Fibroblast of the aortic adventitia (primary cell): ENCODE measurements at places on chromosomes 3 and 15.

DNA sequence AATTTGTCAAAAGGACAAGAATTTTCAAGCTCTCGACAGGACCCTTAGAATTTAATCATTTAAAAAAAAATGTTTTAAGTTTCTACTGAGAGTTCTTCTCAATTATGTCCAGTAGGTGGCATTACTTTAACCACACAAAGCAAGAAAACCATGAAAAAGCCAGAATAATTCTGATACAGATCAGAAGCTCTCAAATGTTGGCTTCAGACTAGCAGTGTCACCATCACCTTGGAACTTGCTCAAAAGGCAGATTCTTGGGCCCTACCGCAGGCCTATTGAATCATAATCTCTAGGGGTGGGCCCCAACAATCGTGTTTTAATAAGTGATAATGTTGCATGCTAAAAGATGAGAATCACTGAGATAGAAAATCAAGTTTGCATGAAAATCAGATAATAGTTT is 99.5 kb upstream of the KCNMB2 start:
- DNase-seq = peak; percentile 83

GRCh38 chr15:99168601-99169580 is 64.0 kb downstream of the SYNM start:
- no peak for DNase-seq

DNA sequence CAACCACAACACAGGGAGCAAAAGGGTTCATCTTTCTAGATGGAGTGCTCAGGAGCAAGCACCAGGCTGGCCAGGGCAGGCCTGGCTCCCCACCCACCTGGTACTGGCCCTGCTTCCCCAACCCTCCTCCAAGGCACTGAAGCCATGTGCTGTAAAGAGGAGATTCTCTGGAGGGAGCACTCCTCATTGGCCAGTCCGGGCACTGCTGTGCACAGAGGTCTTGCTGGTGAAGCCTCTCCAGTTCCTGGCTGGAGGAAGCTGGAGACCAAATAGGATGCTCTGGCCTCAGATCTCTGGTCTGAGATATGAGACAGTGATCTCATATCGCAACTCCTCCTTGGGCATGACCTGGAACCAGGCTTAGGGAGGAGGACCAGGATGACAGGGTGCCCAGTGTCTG is 7.7 kb upstream of the SEMA3F start:
- DNase-seq = no peak

- DNase-seq = peak; percentile 88
These were observed 62.4 kb upstream of the P3H2 start for GRCh38 chr3:190183121-190183520.

- DNase-seq = peak; percentile 59
These were observed 286.4 kb downstream of the ZIC4 start for GRCh38 chr3:147119989-147120388.

GRCh38 chr3:53650424-53650823 is 156.0 kb downstream of the CACNA1D start:
- DNase-seq = no peak

DNA sequence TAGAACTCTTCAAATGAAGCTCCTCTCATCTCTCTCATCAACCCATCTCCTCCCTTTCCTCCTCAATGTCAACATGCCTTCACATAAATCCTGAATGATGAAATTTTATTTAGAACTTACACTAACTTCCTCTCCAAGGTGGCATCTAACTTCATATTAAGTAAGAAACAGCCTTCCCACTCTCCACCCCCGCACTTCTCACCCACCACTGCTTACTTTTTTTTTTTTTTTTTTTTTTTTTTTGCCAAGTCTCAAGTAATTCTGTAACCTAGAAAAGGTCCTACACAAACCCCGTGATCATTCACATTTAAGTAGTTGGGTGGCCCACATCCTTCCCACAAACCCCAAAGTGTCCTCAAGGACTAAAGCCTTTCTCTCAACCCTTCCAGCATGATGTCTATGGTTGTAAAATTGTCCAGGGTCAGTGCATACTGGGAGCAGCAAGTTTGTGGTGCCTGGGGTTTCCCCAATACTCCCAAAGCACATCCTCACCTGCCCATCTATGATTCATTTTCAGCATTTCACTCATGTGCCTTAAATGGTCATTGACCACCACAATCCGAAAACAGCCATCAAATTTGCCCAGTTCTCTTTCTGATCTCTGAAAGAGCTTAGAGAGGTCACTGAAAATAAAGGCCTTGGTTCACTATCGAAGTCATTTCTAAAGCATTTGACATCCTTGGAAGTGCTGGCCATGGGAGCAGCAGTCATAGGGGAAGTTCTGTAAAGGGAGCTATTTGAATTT is 47.2 kb downstream of the CD86 start:
- no peak for DNase-seq

- no peak for DNase-seq
These were observed 521.7 kb downstream of the SOX2 start for GRCh38 chr3:182233405-182233804.

- no peak for DNase-seq
These were observed 50.2 kb downstream of the RBMS3 start for GRCh38 chr3:29331035-29331434.

DNA sequence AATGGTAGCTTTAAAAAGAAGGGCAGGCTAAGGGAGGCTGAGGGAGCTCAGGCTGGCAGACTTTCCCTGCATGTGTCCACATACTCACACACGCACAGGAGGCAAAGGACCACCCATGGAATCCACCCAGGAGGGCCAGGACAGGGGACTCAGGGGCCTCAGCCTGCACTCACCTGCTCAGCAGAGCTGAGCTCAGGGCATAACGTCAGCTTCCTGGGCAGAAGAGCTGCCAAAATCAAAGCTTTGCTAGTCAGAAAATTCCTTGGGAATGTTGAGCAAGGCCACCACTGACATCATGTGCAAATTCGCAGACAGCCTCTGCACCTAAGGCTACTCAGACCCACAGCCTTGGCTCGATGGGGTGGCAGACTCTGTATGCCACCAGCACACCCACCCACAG is 16.4 kb upstream of the ALAS1 start:
- DNase-seq = peak; percentile 72

GRCh38 chr3:185709251-185709955 is 115.4 kb downstream of the IGF2BP2 start:
- DNase-seq = no peak

GRCh38 chr15:50112488-50113186 is 6.4 kb downstream of the ATP8B4 start:
- DNase-seq = no peak

- no peak for DNase-seq
These were observed 81.8 kb downstream of the USP13 start for GRCh38 chr3:179734497-179735281.

- DNase-seq = peak; percentile 23
These were observed 76.3 kb upstream of the ARHGEF3 start for GRCh38 chr3:56878074-56878473.

DNA sequence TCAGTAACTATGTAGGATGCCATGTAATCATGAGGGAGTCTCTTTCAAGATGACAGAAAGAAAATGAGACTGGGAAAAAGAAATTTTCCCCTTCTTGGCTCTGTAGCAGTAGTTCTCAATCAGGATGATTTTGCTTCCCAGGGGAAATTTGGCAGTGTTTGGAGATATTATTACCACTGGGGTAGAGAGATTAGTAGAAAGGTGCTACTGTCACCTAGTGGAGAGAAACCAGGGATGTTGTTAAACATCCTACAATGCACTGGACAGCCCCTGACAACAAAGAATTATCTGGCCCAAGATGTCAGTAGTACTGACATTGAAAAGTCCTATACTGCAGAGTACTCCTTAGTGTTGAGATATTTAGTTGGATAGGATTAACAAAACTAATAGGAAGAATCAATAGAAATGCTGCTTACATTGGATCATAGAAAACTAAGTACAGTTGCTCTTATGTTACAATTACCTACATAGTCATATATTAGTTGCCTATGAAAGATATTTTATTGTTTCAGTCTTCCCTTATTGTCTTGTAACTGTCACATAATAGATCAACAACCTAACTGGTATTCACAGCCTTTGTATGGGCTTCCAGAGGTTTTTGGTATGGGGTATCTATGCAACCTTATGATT is 433.3 kb downstream of the RAP2B start:
- DNase-seq = peak; percentile 72

DNA sequence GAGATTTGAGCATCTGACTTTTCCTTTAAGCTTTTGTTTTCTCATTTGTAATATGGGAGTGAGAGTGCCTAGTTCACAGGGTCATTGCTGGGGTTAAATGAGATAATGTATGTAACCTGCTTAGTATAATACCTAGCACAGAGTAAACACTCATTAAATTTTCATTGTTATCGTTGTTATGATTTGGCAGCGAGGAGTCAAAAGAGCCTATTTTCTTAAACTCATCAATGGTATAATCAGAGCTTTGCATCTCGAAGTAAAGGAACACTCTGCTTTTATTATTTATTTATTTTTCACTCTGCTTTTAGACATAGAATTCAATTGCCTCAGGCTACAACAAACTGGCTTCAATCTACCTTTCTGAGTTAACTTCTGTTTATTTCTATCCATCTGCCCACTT is 52.8 kb downstream of the LPP start:
- DNase-seq = no peak

DNA sequence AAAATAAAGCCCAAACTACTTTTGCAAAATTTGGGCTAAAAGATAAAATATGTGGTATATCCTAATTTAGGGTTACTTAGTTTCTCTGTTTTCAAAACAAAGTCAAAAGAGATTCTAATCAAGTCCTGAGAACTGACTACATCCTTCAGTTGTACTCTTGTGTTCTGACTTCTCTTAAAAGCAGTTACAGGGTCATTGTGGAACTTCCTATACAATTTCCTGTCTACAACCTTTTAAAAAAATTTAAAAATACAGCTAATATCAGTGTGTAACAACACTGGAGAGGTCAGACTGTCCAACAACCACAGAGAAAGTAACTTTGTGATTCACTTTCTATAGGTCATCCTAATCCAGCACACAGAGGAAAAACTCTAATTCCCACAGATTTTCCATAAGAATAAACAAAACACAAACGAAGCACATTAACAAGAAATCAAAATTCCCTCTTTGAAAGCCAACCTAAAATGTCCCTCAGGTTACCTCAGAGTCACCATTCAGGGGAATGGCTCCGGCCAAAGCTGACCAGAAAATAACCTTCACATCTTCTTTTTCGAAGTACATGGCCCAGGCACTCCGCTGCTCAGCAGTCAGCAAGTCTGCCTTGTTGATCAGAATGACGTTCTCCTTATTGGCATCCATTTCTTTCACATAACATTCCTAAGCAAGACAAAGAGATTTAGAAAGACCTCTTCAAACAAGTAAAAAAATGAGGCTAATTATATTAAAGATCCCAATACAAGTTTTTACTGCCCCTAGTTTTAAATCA is 13.3 kb downstream of the LSG1 start:
- DNase-seq = no peak

DNA sequence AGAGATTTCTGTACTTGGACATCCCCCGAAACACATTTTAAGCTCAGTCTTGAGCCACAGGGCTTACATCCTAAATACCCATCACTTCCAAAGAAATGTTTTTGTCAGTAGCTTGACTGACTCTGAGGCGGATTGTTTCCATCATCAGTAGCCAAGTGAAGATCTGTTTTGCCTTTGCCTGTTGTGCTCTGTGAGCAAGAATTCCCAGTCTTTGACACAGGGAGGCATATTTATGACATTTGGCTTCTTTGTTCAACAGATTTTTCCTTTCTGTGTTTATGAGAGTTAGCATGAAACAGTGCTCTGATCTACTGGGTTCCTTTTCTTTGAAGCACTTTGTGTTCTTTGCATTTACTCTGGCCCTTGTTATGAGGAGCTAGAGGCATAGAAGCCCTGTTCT is 132.1 kb upstream of the CDIN1 start:
- no peak for DNase-seq

- no peak for DNase-seq
These were observed 145.9 kb upstream of the LRRFIP2 start for GRCh38 chr3:37320276-37320675.

DNA sequence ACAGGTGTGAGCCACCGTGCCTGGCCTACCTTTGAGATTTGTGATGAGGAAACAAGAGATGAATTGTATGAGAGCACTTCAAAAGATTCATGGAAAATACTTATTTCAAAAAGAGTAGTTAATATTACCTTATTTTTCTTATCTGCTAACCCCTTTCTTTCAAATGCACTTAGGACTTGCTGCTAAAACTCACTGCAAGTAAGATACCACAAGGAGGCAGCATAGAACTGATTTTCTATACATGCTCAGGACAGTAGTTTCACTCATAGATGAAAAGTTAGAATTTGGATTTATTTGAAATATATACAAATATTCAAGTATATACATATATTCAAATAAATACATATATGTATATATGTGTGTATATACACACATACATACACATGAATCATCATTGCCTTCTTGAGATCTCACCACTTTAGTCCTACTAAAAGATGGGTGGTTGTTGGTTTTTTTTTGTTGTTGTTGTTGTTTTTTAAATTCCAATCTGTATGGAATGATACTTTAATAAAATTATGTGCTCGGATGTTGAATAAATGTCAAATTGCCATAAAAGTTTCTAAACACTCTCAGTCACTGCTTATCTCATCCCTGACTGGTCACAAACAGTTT is 2.4 kb downstream of the CCNDBP1 start:
- DNase-seq = peak; percentile 77
